ENCODE measurements at places on chromosomes 6 and 20.

DNA sequence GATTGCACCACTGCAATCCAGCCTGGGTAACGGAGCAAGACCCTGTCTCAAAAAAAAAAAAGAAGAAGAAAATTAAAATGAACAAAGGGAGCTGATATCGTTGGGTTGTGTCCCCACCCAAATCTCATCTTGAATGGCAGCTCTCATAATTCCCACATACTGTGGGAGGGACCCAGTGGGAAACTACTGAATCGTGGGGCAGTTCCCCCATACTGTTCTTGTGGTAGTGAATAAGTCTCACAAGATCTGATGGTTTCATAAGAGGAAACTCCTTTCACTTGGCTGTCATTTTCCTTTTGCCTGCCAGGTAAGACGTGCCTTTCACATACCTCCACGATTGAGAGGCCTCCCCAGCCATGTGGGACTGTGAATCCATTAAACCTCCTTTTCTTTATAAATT, 149.4 kb downstream of the PREX1 start:
- DNase-seq = no peak

DNA sequence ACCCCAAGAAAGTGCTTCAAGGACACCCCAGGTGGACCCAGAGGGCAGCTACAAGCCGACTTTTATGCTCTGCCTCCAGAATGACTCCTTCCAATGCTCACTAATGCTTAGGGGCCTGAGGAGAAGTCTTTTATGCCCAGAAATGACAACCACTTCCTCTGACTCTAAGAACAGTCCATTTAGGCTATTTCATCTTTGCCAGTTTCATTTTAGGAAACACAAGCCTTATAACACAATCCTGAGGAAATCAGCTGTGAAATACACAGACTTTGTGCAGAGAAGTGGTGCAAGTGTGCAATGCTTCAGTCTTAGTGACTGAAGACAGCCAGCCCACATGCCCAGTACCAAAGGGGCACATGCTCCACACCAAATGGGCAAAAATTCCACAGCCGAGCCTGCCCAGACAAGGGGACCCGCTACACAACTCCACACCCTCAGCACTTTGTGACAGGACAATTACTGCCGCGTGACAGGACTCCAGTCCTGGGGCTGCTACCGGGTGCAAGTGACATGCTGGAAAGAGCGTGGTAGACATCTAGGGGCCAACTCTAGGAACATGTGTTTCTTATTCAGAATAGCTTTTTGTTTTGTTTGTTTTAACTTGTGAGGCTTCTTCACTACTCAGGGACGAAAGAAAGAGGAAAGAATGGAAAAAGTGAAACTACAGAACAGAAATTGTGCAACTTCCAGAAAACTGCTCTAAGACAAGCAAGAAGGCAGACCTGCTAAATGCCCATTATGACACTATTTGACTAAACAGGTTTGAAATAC, 28.2 kb upstream of the PLAGL1 start:
- no peak for DNase-seq

DNA sequence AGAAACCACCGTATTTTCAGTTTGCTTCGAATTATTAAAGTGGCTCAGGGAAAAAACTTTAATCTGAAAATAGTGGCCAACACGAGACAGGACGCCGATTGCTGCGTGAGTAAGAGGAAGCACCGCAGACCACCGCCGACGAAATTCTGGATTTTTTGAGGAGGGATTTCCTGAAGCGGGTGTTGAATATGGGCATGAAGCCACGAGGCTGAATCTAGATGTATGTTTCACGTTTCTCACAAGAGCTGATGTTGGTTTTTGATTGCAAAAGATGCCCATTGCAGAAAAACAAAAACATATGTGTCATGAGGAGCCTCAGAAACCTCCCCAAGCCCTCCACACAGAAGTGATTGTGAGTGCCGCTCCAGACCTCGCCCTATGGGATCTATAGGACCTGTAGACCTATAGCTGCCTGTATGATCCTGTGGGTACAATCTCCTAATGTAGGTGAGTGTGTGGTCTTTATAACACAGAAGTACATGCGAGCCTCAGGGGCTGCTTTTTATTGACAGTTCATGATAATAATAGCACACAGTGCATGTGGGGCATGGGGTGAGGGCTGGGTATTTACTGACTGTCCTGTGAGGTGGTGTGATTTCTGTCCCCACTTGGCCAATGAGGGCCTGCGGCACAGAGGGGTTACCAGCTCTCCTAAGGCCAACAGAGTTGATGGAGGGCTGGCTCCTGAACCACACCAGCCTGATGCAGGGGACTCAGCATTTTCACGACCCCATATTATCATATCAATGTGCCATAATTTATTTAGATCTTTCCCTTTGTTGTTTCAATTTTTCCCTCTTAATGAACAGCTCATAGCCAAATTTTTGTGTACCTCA, 243.9 kb downstream of the DLL1 start:
- no peak for DNase-seq

DNA sequence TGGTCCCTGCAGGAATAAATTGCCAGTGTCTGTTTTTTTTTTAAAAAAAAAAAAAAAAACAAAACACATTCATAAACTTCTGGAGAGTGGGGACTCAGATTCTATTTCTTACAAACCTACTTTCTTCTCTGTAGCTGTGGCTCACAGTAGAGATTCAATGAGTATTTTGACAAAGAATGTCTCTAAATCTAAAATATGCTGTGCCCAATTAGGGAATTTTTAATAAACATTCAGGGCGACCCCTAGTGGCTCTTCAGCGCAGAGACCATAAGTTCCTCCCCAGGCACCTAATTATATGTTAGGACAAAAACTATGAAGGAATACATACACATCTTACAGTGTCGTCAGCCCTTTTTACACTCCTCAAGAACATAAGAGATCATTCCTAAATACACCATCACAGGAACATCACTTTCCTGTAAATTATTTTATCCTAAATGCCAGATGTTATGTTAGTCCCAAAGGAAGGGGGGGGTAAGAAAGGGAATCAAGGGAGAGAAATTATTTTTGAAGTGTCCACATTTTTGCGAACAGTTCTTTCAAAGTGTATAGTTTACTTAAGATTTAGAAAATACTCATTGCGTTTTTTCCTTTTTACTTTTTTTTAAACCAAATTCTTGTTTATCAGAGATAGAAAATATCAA, 21.8 kb upstream of the NAA20 start:
- no peak for DNase-seq

GRCh38 chr6:98678481-98678880, 155.9 kb upstream of the POU3F2 start:
- DNase-seq = no peak

- no peak for DNase-seq
Measured at GRCh38 chr6:54266400-54266923, 41.8 kb upstream of the TINAG start.

- no peak for DNase-seq
Measured at GRCh38 chr20:8443464-8444072, 311.5 kb downstream of the PLCB1 start.

DNA sequence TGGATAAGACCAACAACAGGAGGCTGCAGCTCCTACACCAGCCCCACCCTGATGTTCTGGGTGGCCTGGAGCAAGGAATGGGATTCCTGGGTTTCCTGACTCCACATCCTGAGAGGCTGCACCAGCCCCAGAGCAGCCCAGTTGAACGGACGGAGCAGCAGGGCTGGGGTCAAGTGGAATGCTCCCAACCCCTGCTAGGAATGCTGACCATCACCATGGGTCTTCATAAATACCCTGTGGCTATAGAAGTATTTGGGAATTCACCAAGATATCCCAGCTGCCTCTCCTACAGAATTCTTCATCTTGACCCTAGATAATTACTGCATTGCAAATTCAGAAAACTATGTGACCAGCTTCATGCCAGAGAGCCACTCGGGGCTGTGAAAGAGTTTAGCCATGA, 180.3 kb downstream of the THBS2 start:
- DNase-seq = peak; percentile 86

GRCh38 chr6:40358473-40359460, 228.4 kb downstream of the LRFN2 start:
- no peak for DNase-seq

GRCh38 chr6:93059911-93060310, 359.4 kb downstream of the EPHA7 start:
- DNase-seq = no peak

GRCh38 chr6:134676307-134677281, 273.3 kb downstream of the ALDH8A1 start:
- DNase-seq = peak; percentile 33

DNA sequence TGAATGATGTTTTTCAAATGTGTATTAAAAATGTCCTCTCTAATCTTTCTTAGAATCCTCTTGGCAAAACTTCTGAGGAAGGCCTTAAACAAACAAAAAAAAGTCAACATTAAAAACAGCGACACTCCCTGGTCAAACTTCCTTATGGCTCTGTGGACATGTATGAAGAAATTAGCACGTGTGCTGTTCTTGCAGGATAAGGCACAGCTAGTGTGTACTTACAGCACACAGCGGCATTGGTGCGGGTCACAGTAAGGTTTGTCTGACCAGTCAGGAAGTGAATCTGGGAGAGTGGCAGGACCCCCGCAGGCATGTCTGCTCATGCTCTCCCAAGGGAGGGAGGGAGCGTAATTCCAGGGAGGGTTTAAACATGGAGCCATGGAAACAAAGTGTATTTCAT, 38.8 kb downstream of the SLC22A1 start:
- peak; percentile 44 for DNase-seq

- DNase-seq = peak; percentile 22
Measured at GRCh38 chr6:166365806-166366205, 16.9 kb downstream of the MPC1 start.

DNA sequence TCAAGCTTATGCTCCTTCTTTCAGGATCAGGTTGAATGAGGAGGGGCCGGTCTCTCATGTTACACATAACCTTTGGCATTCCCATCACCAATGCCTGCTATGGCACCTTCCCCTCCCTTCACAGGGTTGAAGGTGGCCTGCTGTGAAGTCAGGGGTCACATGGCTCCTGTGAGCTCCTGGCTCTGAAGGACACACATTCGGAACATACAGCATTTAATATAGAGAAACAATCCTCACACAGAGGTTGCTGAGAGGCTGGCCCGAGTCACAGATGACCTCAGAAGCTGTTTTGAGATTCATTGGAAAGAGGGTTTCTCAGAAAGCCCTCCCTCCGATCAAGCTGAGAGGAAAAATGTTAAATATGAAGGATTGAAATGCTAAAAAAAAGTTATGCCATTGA, 82.1 kb downstream of the PSMG4 start:
- DNase-seq = no peak

- DNase-seq = no peak
Measured at GRCh38 chr6:55955684-55956083, 80.3 kb upstream of the BMP5 start.

DNA sequence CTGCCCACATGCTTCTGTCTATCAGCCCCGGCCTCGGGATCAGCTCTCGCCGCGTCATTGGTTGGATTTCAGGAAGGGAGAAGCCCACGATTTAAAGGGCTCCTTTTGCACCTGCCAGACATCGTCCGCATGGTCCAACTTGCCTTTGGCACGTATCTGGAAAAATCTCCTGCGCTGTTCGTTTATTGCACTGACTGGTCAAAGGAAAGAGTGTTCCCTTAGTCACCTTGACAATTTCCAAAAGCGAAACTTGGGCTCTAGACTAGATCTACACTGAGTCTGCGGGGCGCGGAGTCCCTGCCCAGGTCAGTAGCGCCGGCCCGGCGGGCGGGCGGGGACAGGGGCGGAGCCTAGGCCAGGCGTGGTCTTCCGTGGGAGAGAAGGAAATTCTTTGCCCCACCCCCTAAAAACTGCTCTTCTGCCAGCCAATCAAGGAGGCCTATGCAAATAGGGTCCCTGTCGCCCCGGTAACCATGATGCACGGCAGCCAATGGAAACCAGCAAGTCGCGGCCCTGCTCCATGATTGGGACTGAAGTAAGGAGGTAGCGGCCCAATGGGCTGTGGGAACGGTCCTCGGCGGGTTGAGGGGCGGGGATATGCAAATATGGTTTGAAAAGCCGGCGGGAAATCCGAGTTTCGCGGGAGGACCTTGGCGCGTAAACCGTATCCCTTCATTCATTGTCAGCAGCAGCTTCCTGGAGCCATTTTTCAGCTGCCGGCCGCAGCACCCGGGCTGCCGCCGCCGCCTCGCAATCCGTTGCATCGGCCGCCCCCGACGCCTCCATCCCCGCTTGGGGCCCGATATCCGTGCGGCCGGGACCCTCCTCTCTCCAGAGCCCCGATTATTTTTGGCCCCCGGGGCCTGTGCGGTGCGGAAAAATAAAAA, at the start of gene E2F3:
TSS of gene E2F3 (plus strand) at position 675 of the 887 bp plus-strand sequence. CDS start 354 bp downstream, outside the sequence.
- peak; percentile 100 for DNase-seq

DNA sequence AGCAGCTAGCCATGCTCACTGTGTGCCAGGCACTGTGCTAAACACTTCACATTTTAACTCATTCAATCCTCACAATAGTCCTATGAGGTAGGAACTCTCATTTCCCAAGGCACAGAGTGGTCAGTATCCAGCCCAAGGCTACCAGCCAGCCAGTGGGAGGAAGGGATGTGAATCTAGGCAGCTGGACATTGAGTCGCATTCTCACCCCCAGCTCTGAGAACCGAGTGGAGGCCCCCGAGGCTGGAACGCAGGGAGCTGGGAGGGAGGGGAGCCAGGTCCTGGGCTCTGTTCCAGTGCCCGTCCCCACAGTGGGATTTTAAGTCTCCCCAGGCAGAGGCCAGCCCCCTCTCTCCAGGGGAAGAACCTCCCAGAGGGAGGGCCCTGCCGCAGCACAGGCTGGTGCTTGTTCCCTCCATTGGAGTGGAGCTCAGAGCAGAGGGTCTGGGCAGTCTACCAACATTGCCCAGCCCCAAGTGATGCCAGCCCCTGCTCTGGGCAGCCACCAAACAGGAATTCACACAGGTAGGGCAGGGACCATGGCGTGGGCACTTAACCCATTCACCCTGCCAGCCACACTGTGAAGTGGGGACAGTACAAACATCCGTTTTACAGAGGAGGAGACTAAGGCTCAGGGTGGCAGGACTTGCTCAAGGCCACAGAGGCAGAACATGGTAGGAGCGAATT, 131.3 kb downstream of the CEBPB start:
- DNase-seq = no peak

GRCh38 chr6:28693033-28693750, 167.5 kb downstream of the GPX5 start:
- peak; percentile 73 for DNase-seq

DNA sequence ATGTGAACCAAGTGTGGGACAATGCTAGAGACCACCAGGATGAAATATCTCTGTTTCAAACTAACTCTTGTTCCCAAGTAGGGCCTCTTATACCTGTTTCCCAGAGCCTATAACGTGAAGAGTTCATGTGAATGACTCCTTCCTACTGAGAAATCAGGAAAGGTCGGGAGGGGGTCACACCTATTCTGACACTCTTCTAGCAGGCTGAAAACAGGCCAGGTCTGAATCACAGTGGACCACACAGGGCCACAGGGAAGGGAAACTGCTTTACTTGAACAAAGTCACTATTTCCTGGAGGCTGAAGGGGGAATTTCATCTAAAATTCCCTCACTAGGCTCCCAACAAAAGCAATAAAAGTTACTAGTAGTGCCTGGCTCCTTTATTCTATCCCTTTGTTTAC, 88.4 kb upstream of the BMP2 start:
- no peak for DNase-seq

Data from brain microvascular endothelial cell (primary cell).